Left hindlimb (tissue), 1 donor: ENCODE measurements at places on chromosomes 11 and 22.
A peak's percentile ranks its signal among the peaks of the same experiment; 100 is the strongest.

- DNase-seq, result no peak
Measured at GRCh38 chr11:47514825-47515647, 37.9 kb downstream of the CELF1 start.

DNA sequence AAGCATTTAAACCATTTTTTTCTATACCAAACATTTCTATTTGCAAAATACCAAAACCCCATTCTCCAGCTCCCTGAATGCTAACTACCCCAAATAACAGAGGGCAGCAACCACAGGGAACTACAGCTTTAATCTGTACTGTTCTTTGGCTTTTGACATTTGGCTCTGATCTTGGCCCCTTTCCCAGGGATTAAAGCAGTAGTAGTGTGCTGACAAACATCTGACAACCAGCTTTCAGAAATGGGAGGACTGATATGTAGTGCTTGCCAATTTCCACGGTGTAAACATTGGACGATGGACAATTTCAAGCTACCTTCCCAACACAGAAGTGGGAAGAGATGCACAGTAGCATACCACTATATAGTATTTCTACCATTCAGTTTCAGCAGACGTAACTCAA, 88.4 kb upstream of the TEAD1 start:
- no peak for DNase-seq

GRCh38 chr11:14677146-14677545, 33.5 kb downstream of the PDE3B start:
- no peak for DNase-seq

- DNase-seq, result no peak
Measured at GRCh38 chr11:115761348-115761747, 257.1 kb upstream of the CADM1 start.

DNA sequence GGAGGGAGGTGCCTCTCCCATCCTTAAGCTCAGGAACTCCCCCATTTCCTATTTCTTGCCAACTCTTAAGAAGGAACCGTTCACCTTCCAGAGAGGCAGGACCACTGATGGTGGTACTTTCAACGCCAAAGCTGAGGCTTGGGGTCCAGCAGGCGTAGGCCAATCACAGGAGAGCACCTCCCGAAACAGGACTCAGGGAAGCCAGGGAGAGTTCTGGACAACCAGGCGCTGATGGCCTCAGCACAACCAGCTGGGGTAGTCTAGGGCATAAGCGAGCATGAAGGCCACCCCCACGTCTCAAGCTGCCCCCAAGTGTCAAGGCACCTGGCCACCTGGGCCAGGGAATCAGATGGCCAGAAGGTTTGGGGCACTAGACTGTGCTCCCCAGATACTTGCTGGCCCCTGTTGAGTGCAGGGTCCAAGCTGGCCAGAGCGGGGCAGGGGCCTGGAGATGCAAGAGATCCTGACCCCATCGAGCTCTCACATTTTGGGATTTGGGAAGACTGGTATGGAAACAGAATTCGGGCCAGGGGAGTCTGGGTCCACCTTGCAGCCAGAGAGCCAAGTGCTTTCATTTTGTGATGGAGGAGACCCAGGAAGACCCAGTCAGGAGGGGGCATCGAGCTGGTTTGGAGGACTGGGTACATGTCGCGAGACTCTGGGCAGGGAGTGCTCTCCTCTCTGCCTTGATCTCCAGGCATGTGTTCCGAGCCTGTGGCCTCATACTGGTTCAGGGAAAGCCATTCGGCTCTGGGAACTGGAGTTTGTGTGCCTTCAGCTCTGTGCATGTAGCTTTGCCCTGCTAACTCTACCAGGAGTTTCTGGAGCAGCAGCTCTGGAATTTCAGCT, 926 bp downstream of the CD6 start:
- DNase-seq, result no peak

- DNase-seq, result no peak
Measured at GRCh38 chr11:6285019-6285418, 25.4 kb downstream of the CCKBR start.

GRCh38 chr11:72606748-72607468, 67.3 kb downstream of the PDE2A start:
- no peak for DNase-seq

GRCh38 chr22:36301851-36302250, 48.9 kb downstream of the APOL1 start:
- DNase-seq, result no peak

DNA sequence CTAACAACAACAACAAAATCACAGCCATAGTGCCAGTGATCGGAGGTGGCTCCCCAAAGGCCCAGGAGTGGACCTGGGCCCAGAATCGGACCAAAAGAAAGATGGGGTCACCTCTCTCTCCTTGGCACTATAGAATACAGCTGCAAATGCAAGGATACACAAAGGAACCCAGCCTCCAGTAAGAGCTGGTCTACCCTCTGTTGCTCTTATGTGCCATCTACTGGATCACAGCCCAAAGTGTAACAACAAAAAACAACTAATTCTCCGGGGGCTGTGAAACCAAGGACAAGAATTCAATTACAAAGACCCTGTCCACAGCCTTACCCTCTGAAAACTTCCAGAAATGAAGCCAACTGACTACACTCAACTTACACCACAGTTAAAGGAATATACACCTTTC, 21.6 kb downstream of the OR8G5 start:
- DNase-seq, result no peak

- no peak for DNase-seq
Measured at GRCh38 chr11:19013181-19013857, 47.2 kb downstream of the MRGPRX2 start.

DNA sequence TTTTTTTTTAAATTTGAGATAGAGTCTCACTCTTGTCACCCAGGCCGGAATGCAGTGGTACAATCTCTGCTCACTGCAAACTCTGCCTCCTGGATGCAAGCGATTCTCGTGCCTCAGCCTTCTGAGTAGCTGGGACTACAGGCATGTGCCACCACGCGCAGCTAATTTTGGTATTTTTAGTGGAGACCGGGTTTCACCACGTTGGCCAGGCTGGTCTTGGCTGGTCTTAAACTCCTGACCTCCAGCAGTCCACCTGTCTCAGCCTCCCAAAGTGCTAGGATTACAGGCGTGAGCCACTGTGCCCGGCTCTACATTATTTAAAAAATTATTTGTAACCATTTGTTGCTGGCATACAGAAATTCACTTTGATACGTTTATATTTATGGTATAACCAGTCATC, 18.6 kb downstream of the EP300 start:
- DNase-seq, result no peak

- no peak for DNase-seq
Measured at GRCh38 chr11:74678591-74679512, 52.4 kb downstream of the CHRDL2 start.

DNA sequence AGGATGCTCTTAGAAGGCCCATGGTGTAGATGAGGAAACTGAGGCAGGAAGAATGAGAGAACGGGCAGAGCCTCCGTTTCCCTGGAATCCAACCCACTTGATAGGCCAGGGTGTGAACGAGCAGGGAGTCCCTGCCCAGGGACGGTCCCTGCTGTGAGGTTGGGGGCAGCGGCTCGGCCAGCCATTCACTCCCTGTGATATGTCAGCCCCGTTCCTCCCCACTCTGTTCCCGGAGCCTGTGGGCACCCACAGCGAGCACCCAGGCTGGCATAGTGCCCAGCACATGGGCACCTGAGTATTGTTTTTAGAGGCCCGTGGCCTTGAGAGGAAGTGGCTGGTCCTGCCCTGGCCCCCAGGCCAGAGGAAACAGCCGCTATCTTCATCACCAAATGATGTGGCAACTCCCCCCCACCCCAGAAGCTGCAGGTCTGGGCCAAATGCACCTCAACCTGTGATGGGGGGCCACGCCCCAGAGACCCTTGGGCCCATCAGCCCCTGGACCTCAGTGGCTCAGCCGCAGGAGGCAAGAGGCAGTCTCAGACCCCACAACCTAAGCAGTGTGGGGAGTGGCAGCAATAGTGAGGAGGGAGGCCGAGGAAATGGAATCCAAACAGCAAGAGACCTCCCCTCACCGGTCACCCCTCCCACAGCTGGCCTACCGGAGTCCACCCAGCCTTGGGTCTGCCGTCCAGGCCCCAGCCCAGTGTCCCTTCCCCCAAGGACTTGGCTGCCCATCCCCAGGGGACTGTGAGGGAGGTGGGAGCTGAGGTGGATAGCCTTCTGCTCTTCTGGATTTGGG, 2.1 kb downstream of the ALDH3B1 start:
- no peak for DNase-seq

- no peak for DNase-seq
Measured at GRCh38 chr11:134658481-134659225, 246.6 kb upstream of the B3GAT1 start.

- no peak for DNase-seq
Measured at GRCh38 chr11:44037658-44037998, 10.2 kb upstream of the ACCSL start.

DNA sequence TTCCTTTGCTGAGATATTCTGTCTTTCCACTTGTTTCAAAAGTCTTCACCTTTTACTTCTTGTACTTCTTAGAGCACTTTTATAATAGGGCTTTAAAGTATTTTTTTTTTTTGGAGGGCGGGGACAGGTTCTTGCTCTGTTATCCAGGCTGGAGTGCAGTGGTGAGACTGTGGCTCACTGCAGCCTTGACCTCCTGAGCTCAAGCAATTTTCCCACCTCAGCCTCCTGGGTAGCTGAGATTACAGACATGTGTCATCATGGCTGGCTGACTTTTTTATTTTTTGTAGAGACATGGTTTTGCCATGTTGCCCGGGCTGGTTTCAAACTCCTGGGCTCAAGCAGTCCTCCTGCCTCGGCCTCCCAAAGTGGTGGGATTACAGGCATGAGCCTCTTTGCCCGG, 57.9 kb downstream of the DYNC2H1 start:
- DNase-seq, result no peak

GRCh38 chr11:73053964-73054363, 88.2 kb downstream of the FCHSD2 start:
- no peak for DNase-seq

DNA sequence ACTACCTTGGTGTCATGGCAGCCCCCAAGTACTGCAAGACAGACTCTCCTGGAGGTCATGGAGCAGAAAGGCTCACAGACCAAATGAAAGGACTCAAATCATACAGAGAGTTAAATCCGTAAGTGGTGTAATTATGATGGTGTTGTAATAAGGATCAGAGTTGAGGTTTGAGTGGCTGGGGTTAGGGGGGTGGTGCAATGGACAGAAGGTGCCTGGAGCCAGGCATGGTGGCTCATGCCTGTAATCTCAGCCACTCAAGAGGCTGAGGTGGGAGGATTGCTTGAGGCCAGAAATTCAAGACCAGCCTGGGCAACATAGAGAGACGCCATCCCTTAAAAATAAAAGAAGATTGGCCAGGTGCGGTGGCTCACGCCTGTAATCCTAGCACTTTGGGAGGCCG, 18.7 kb downstream of the ART5 start:
- no peak for DNase-seq

GRCh38 chr22:20191000-20191515, 40.2 kb upstream of the CCDC188 start:
- no peak for DNase-seq

- DNase-seq, result no peak
Measured at GRCh38 chr11:77020734-77021133, 13.5 kb upstream of the B3GNT6 start.

DNA sequence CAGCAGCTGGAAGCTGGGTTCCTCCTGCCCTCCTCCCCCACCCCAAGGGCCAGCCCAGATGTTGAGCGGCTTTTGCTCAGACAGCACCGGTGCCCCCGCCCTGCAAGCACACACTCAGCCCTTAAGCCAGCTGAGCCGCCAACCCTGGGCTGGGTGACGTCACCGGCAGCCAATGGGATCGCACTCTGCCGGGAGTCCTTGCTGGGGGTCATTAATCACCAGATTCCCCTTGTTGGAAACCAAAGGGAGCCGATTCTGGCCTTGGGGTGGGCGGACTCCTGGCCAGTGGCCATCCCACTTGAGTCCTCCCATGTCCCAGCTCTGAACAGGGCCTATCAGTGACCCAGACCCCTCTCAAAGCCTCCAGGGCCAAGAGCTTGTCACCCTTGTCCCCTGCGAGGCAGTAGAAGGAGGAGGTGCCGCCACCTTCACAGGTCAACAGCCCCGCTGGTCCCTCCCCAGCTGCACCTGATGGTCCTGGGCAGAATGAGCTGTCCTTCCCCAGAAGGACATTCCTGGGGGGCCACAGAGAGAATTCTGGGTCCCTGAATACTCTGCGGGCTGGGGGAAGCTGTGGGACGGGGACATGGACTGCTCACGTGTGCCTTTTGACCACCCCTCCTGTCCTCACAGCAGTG, 7.4 kb downstream of the DUSP8 start:
- DNase-seq, result no peak

DNA sequence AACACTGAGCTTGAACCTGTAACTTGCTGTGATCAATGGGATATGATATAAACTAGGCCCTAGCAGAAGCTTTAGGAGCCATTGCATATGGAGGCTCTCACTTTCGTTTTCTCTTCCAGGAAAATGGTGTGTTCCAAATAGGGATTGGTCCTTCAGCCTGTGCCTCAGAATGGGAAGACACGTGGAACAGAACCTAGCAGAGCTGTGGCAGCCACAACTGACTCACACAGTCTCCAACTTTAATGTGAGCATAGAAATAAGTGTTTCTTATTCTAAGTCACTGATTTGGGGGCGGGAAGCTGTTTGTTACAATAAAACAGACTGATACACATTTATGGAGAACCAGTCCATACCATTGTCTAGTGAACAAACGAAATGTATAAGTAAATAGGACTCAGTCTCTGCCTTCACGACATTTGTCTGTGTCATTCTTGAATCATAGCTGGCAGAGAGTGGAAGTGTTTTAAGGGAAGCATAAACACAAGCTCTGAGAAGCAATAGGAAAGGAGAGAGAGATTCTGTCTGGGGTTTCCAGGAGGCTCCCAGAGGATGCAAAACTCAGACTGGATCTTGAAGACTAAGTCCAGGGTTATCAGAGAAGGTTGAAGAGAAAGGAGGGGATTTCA, 97.3 kb downstream of the GALNT18 start:
- no peak for DNase-seq

DNA sequence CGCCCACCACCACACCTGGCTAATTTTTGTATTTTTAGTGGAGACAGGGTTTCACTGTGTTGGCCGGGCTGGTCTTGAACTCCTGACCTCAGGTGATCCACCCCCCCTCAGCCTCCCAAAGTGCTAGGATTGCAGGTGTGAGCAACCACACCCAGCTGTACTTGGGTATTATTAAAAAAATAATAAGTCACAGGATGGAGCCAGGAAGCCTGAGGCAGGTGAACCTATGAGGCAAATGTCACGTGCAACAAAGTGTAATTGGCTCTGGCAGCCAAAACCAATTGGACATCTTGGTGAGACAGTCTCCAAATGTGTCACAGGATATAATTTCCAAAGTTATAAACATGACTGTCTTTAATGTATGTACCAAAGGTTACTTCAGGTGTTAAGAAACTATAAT, 24.0 kb upstream of the MALAT1 start:
- DNase-seq, result no peak

- DNase-seq, result peak; percentile 79
Measured at GRCh38 chr11:70020336-70021214, 57.5 kb upstream of the ANO1 start.

- DNase-seq, result peak; percentile 25
Measured at GRCh38 chr22:45869340-45869847, 107.6 kb downstream of the WNT7B start.

GRCh38 chr11:101880222-101880621, 34.6 kb upstream of the CEP126 start:
- no peak for DNase-seq

- DNase-seq, result no peak
Measured at GRCh38 chr11:103397369-103397768, 288.1 kb downstream of the DYNC2H1 start.

GRCh38 chr11:76551400-76551799, 106.6 kb downstream of the EMSY start:
- DNase-seq, result no peak
